ENCODE measurements at places on chromosomes 1 and 21.

- no peak for DNase-seq
Measured at GRCh38 chr1:224896130-224896781, 33.2 kb upstream of the DNAH14 start.

GRCh38 chr1:53070621-53071020 lies 8.6 kb downstream of the PODN start:
- DNase-seq: no peak

DNA sequence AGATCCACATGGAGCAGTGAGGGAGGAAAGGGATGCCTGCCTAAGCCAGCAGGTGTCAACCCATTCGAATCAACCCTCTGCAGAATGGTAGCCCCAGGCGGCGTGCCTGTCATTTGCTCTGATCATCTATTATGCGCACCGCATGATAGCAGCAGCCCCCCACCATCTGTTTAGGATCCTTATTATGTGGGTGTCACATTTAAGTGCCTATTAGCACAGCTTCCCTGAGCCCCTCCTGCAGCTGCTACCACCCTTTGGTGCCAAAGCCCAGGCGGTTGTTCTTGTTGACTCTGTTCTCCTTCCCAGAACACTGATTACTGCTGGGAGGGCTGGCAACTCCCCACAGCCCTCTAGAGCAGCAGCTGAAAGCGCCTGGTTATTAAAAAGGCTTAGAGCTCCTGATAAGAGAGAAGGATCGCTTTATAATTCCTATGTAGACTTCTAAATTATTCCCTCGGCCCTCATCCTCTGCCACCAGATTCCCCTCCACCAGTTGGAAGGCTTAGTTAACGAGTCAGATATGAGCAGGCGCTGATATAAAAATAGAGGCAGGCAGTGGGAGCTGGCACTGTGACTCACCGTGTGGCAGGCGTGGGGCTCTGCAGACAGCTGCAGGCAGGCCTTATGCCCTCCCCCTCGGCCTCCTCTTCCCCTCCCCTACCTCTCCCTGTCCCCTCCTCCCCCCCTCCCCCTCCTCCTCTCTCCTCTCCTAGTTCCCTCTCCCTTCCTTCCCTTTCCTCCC lies 23.0 kb downstream of the ACTA1 start:
- DNase-seq: peak; percentile 94

DNA sequence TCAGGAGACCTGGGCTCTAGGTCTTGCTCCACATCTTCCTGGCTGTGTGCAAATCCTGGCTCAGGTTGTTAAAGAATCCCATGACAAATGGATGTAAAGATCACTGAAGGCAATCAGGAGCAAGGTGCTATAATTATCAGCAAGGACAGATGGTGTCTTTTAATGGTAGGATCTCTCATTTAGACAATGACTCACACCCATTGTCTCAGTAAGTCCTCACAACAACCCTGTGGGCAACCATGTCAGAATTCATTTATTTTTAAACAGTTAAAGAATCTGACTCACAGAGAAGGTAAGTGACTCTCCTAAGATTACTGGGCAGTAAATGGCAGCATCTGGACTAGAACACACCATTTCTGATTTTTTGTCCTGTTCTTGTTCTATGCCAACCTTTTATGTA lies 32.8 kb downstream of the RNASEL start:
- DNase-seq: peak; percentile 0

DNA sequence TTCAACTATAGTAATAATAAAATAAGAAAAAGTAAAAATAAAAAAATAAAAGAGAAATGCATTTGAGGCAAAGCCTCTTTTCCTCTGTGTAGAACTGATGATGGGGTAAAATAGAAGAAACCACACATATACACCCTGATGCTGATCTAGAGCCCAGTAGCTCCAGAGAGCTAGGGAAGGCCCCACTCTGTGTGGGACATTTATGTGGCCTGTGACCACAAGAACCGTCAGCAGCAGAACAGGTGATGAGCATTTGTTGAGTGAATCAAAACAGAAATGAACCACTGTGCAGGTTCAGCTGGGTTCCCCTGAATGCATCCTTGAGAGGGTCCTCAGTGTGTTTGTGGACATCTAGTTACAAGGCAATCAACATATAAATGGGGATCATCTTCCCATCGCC lies 221.8 kb upstream of the HOOK1 start:
- no peak for DNase-seq

- DNase-seq: no peak
Measured at GRCh38 chr1:154809436-154810413, 60.4 kb downstream of the KCNN3 start.

- DNase-seq: no peak
Measured at GRCh38 chr1:185477638-185478580, 160.9 kb upstream of the IVNS1ABP start.

DNA sequence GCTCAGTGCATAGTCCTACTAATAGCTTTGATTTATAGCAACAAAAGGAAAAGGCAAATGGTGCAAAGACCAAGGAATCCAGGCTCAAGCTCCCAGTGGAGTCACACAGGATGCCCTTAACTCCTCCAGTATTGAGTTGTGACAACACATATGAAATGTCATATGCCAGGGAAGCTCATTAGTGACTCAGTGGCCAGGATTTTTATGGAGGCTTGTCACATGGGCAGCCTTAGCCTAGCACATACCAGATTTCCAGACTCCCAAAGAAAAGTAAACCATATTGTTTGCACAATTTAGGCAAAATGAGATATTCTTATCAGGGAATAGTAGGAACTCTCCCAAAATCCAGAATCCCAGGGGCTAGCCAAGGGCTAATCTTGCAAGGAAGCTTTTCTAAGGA lies 129.2 kb downstream of the MAGI3 start:
- no peak for DNase-seq

GRCh38 chr1:2968471-2968881 lies 52.8 kb upstream of the ACTRT2 start:
- no peak for DNase-seq

DNA sequence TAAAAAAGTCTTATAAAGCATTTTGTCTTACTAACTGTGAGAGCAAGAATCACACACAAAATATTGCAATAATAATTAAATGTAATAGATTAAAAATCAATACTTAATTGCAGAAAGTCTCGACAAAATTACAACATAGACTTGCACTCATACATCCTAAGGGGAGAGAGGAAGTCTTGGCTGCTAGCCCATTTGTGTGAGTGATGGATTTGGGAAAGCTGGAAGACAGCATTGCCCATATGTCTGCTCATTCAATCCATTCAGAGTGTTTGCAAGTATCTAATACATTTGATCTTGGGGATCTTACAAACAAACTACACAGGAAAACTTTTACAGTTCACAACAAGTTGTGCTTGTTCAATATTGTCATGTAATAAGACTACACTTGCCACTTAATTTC lies 140.5 kb downstream of the COL11A1 start:
- no peak for DNase-seq

DNA sequence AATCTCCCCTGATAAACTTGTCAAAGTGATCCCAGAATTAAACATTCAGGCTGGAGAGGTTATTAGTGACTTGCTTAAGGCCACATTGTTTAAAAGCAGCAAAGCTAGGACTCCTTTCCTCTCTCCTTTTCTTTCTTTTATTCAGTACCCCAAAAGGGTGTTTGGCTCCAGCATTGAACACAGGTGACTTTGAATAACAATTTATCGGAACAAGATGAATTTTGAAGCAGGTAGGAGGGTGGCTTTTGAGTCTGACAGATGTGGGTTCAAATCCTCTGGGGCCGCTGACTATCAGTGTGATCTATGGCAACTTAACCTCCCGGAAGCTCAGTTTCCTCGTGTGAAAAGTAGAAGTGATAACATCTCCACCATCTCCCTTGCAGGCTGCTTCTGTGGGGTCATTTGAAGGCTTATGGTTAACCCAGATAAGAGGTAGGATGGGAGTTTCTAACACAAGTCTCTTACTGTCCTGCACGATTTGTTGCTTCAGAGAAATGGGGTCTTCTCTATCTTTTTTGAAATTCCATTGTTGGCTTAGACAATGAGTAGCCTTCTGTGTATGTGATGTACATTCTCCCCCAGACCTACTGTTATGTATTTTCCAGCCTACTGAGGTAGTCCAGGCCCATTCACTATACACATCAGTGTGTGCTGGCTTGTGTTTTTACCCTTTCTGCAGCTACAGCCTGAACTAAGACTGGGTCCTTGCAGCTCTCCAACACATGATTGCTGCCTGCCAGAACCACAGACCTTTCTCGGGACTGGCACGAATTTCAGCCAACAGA lies 29.0 kb downstream of the JUN start:
- DNase-seq: no peak

GRCh38 chr21:42669041-42669440 lies 15.6 kb downstream of the PDE9A start:
- no peak for DNase-seq

GRCh38 chr21:45220071-45220481 lies 67.6 kb downstream of the POFUT2 start:
- no peak for DNase-seq

- DNase-seq: no peak
Measured at GRCh38 chr1:57966751-57967406, 543.0 kb upstream of the DAB1 start.

- peak; percentile 89 for DNase-seq
Measured at GRCh38 chr1:200075522-200075921, 48.0 kb downstream of the NR5A2 start.

GRCh38 chr1:24699628-24700027 lies 45.6 kb upstream of the CLIC4 start:
- no peak for DNase-seq

DNA sequence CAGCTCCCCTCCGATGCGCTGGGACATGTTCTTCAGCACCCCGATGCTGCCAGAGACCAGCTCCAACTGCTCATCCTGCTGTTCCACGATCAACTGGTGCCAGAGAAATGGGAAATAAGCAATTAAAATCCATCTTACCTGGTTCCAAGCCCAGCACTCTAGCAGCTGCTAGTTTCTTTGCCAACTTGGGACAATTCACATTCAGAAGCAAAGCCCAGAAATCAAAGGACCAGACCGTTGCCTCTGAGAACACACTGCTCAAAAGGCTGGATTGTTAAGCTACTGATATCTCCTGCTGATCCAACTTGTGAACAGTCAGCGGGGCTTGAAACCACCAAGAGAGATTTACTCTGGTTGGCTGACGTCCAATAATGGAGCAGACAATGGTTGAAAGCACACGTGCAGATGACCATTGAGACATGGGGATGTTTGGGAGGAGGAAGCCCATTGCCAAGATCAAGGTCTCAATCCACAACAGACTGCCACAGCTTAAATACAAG lies 34.4 kb downstream of the STX6 start:
- DNase-seq: no peak

Measured in NCI-H524 treated with DMSO at 0.1 percent for 48 hours (cell line).